ENCODE measurements at places on chromosomes 2 and 18.

- DNase-seq, result no peak
These were observed 2.7 kb upstream of the CCBE1 start for GRCh38 chr18:59699750-59700534.

DNA sequence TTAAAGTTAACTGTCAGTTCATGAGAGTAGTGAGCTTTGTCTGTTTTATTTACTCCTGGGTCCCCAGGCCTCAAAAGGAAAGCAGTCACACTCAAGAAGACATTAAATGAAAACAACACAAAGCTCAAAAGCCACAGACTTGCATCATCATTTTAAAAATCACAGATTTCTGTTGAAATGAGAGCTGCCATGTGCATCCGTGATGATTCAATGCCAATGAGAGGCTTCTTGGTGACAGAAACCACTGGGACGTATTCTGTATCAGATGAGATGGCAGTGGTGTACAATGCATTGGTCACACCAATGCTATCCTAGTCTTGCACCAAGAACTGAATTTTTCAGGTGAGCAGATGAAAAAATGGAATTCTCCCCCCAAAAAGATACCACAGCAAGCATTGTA is 204.8 kb downstream of the ANAPC1 start:
- no peak for DNase-seq

DNA sequence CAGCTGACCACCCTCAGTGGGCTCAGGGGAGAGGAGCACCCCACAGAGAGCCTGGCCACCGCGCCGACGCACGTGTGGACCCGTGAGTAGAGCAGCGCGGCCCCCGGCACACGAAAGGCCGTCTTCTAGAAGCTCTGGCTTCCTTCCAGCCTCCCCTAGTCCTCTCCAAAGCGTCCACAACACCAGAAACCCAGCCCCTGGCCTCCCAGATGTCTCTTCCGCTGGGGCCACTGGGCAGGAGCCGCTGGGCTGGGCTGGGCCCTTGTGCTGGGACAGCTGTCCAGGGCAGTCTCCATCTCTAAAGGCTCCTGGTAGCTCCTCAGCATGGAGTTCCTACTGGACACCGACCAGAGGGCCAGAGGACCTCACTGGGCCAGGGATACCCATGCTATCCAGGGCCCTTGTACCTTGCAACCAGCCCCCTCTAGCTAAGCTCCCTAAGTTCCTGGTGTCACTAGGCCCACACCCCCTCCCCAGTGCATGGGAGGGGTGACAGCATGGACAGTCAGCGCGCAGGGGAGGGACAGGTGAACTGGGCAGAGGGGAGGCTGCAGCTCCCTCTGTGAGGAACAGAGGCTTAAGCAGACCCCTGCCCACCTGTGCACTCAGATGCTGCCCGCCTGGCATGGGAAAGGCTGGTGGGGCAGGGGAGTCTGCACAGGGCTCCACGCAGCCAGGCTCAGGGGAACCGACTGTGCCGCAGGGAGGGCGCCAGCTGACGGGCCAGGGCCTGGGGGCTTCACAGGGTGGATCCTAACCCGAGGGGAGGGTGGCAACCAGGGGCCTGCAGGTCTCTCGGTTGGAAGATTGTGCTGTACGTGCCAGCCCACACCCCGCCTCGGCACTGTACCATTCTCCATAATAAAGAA is 32.9 kb downstream of the MTERF4 start:
- DNase-seq, result no peak

- no peak for DNase-seq
These were observed 465.8 kb upstream of the MEIS1 start for GRCh38 chr2:65969161-65969560.

DNA sequence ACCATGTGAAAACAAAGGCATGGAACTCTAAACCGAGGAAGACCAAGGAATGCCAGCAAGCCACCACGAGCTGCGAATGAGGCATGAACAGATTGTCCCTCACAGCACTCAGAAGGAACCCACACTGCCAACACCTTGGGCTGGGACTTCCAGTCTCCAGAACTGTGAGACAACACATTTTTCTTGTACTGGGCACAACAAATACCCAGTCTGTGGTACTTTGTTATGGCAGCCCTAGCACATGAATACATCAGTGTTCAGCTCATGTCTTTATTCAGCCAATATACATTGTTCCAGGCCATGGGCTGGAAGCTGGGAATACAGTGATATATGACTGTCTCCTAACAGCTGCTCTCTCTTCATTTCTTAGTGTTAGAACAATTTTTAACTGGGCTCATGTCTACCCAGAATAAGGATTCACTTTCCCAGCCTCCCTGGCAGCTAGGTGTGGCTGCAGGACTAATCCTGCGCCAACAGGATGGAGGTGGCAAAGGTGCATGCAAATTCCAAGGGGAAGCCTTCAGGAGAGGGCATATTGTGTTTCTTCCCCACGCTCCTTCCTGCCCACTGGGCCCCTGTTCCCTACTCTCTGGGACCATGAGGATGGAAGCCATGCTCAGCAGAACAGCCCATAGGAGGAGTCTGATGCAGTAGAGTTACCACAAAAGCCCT is 59.6 kb downstream of the STPG4 start:
- no peak for DNase-seq

Data from retina (tissue), 1 donor.